NCI-H1417 (cell line): ENCODE measurements at places on chromosomes 12 and 14.

- no peak for DNase-seq
Measured at GRCh38 chr12:110077800-110078199, 29.5 kb upstream of the C12orf76 start.

DNA sequence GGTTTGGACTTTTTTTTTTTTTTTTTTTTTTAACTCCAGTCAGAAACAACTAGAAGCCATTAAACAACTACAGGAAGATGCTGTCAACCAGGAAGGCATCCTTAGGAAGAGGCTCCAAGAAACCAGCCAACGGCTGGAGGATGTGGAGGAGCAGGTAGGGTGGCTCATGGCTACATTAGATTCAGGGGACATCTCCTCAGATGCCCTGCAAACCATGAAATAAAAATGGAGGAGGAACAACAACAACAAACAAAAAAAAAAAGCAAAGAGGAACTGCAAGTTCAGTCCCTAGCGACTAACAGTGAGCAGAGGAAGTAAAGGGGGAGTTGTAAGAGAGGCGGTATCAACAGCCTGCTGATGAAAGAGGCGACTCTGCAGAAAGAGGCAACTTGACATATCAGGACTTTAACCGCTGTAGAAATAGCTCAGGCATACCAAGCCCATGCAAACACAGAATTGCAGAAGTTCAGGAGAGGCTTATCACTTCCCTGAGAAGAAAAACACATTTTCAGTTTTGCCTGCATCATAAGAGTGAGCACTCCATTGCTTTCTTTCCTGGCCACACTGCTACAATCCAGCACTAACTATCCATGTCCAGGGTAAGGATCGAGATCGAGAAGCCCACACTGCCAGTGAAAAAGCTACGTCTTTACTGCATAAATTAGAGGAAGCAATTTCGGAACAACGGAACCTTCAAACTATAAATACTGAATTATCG, 103.5 kb upstream of the BCAT1 start:
- no peak for DNase-seq

DNA sequence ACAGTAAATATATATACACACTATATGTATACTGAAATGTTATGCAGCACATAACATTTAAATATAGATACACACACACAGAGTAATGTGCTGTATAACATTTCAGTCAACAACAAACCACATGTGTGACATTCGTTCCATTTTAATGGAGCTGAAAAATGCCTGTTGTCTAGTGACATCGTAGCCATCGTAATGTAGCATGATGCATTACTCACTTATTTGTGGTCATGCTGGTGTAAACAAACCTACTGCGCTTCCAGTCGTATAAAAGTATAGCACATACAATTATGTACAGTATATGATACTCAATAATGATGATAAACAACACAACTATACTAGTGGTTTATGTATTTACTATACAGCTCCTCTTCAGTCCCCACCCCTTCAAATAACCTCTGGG, 119.0 kb upstream of the SLC38A4 start:
- no peak for DNase-seq

DNA sequence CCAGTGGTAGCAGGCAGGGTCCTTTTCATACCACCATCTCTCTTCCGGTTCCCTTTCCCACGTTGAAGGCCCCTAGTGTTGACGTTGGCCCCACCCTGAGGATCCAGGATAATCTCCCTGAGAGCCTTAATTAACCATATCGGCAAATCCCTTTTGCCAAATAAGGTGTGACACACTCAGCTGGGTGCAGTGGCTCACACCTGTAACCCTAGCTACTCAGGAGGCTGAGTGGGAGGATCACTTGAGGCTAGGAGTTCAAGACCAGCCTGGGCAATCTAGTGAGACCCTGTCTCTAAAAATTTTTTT, 2.8 kb upstream of the TMEM119 start:
- no peak for DNase-seq

DNA sequence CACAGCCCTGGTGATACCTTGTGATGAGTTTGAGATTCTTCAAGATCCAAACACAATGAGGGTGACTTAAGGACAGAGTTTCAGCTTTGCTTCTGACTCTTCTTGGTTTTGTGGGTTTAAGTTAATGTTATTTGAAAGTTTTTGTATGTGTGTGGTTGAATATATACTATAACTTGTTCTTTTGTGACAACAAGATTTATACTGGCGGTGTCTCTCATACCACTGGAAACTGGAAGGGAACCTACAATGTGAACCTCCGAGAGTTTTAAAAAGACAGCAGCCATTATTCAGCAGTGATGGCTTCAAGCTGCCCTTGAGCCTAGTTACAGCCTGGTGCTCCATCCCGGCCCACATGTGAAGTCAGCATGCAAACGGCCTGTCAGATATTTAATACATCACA, 87.9 kb upstream of the IGF1 start:
- no peak for DNase-seq

- DNase-seq = no peak
Measured at GRCh38 chr12:62860020-62860419, 74.9 kb downstream of the PPM1H start.

GRCh38 chr12:104929977-104930376, 28.1 kb downstream of the SLC41A2 start:
- DNase-seq = no peak

GRCh38 chr14:87461704-87462103, 531.3 kb downstream of the GALC start:
- DNase-seq = peak; percentile 46

DNA sequence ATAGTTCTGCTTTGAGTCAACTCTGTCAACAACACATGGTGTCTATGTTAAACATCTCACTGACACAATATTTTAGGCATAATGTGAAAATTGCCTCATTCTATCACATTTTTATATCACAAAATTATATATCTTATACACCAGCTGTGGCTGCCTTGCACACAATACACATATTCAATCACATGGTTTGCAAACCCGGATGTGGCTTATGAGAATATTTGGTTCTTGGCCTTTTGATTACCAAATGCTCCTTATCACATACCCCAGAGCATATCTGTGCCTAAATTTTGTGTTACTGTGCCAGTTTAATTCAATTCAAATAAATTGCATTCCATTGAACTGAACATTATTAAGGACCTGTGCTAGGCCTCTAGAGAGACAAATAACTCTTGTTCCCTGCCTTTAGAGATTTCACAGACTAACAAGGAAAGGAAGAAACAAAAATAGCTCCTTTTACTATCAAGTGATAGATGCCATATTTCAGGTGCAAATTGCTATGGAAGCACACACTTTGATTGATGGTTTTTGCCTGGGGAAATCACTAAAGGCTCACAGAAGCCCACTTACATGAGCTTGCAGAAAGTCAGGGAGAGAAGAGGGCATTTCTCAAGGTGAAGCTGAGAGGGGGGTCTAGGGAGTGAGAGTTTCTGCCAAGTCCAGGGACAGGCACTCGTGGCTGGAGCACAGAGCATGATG, 63.4 kb downstream of the PPP1R36 start:
- DNase-seq = no peak

DNA sequence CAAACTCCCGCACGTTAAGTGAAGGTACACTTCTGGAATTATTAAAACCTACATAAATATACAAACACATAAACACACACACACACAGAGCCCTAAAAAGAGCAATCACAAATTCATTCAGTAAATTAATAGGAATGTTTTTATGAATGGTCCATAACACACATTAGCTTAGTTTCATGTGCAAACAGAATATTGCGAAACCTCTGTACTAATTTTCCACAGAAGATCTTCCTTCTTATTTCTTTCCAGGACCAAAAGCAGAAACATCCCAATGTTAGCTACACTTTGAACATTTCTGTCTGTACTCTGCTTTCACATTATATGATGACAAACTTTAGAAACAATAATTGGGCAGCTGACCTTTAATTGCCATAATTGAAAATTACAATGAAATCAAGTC, 101.6 kb downstream of the SOX5 start:
- DNase-seq = no peak

- no peak for DNase-seq
Measured at GRCh38 chr12:49413796-49414195, 46.5 kb downstream of the SPATS2 start.

GRCh38 chr12:131017477-131017991, 63.8 kb downstream of the ADGRD1 start:
- DNase-seq = no peak

GRCh38 chr12:52229836-52230343, 3.2 kb upstream of the KRT7 start:
- no peak for DNase-seq

- DNase-seq = no peak
Measured at GRCh38 chr12:53208435-53208834, 1.4 kb upstream of the ITGB7 start.

GRCh38 chr12:114851981-114852380, 168.0 kb upstream of the TBX3 start:
- no peak for DNase-seq

DNA sequence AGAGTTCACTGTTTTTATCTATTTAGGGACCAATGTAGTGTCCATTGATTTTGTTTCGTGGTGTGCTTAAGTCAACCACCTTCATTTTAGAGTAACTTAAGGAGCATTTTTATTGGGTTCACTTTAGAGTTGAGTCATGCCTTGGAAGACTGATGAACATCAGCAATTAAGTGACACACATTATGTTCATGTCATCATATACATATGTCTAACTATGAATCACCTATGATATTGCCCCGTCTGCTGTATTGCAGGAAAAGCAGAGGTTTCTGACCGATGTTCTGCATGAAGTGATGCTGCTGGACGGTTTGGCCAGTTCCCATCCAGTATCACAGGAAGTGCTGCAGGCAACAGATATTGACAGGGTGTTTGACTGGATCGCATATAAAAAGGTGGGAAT, 227.1 kb downstream of the TRHDE start:
- no peak for DNase-seq
